ENCODE measurements at places on chromosomes 13 and 19. TPM values are rescaled to one million over a fixed set of nuclear protein-coding genes. Genes with fewer than 3 reads are reported as not detected.

DNA sequence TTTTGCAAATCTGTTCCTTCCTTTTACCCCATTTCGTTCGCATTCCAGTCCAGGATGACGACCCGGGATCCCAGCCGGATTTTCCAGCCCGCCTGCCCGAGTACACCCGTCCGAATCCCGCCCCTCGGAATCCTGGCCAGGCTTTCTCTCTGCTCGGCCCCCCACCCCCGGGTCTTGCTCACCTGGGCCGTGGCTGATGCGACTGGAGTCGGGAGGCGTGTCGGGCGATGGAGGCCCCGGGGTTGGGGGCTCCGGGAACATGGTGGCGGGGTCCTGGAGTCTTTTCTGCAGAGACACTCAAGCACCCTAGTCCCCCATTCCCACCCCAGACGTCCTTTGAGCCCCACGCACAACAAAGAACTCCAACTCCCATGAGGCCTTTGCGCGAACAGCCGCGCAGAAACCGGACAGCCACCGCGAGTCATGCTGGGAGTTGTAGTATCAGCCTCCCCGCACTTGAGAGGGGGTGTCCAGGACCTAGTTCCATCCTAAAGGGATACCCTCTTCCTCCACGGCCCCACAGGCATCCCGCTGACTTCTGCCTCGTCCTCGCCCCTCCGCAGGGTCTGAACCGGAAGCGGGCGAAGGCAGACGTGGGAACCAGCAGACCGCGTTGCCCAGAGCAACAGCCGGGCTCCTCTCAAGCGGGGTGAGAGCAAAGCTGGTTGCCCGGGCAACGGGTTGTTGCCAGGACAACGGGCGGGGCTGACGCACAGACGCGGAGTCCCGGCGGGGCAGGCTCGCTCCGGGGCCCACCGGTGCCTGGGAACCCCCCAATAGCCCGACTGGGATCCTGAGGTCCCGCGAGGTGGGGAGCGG lies 1.1 kb downstream of the SYT5 start:
- no peak for DNase-seq

GRCh38 chr19:8593931-8594330 lies 16.6 kb downstream of the ADAMTS10 start:
- DNase-seq, result no peak

- DNase-seq, result no peak
Measured at GRCh38 chr19:18208098-18208951, 4.5 kb upstream of the RAB3A start.

GRCh38 chr19:5563008-5563431 lies 4.7 kb downstream of the TINCR start:
- DNase-seq, result no peak

- no peak for DNase-seq
Measured at GRCh38 chr13:20984879-20985278, 76.5 kb downstream of the LATS2 start.

DNA sequence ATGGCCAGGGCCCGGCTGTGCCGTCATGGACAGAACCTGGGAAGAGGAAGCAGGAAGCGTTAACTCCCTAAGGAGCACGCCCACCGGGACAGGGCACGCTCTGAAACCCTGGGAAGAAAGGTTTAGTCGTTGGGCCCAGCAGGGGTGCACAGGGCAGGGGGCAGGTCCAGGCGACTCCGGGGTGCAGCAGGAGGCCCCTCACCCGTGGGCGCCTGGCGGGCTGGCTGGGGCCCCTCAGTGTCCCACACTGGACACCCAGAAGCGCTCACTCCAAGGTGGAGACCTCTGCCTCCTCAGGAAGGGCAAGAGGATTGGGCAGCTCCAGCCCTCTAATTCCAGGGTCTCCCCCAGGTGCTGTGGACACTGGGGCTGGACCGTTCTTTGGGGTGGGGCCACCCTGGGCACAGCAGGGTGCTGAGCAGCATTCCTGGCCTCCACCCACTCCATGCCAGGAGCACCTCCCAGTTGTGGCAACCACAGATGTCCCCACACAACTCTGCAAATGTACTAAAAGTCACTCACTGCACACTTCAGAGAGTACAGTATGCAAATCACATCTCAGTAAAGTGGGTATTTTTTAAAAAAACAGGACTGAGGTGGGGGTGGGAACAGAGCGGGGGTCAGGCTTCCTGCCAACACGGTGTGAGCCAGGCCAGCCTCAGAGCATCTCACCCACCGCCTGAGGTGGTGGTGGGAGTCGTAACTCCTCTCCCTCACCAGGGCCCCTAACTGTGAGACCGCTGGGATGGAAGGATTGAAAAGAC lies 35.2 kb downstream of the PIP5K1C start:
- no peak for DNase-seq

GRCh38 chr19:13968383-13968935 lies 16.1 kb downstream of the DCAF15 start:
- no peak for DNase-seq

DNA sequence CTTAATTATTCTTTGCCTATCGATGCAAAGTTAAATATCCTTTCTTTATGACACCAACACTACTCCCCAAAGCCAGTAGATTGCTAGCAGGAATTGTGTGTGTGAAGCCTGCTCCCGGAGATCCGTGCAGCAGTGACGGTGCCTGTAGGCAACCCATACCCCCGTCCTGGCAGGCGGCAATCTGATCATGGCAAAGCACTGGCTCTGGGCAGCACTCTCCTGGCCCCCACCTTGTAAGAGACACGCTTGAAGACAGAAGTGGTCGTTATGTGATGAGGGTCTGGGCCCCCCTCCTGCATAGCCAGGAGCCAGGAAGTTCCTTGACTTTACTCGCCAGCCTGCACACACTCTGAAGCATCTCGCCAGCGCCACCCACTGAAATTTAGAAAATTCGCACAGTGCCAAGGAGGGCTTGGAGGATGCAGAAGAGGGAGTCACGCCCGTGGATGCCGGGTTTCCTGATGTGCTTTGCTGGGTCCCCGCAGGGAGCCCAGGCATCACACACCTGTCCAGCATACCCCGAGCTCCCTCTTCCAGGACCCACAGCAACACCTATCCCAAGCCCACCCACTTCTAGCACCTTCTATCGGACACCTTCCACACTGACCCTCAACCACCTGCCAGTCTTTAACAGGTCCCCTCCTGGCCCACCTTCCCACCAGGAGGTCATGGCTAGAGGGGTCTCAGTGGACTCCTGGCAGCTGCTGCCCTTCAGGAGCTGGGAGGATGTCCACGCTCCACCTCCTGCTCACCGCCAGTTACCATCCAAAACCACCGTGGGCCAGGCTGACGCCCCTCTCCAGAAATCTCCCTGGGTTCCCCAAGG lies 54.5 kb downstream of the CEBPG start:
- DNase-seq, result no peak

DNA sequence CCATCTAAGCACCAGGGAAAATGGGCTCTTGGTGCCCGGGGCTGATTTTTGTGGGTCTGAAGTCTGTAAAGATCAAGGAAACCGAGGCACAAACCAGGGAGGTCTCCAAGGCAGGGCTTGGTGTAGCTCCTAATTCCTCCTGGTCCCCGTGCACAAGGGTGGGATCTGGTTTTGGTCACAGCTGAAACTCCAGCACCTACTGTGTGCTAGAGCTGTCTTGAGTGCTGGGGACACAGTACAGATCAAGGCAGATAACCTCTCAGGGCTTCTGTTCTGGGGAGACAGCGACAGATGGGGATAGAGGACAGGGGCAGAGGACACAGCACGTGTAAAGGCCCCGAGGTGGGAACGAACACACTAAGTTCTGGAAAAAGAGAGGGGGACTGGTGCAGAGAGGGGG lies 37.4 kb downstream of the PTPRS start:
- DNase-seq, result no peak

DNA sequence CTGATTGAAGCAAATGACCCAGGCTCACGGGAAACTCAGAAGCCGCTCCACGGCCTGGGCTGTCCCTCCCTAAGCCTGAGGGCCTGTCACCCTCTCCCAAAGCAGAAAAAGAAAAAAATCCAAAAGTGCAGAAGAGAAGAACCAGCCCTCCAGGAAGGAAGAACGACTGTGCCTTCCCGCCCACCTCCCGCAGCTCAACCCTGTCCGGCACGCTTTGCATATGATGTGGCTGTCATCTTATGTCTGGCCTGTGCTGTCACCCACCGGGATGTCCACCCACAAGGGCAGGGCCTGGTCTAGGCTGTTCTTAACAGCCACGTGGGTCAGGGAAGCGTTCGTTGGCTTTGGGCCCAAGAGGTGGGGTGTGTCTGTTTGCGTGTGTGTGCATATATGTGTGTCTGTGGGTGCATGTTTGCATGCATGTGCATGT lies 13.7 kb downstream of the ZBTB7A start:
- DNase-seq, result no peak

- peak; percentile 40 for DNase-seq
Measured at GRCh38 chr13:98507282-98507797, 69.6 kb downstream of the STK24 start.

DNA sequence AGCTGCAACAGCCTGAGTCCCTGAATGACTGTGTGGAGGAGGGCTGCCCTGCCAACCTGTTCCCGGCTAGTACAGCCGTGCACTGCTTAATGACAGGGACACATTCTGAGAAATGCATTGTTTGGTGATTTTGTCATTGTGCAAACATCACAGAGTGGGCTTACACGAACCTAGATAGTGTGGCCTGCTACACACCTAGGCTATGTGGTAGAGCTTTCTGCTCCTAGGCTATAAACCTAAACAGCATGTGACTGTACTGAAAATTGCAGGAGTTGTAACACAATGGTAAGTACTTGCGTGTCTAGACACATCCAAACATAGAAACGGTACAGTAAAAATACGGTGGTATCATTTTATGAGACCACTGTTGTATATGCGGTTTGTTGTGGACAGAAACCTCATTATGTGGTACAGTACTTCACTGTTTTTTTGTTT lies 35.0 kb downstream of the VASP start:
- no peak for DNase-seq

GRCh38 chr13:44790289-44790688 lies 199.0 kb downstream of the NUFIP1 start:
- DNase-seq, result no peak

ZNF536 gene
- polyA plus RNA-seq, result 3.7 TPM

FXYD3 gene
- polyA plus RNA-seq, result 32.9 TPM

ARL11 gene
- 0.32 TPM for polyA plus RNA-seq

GNA15 gene
- polyA plus RNA-seq, result 2.2 TPM

ZNF823 gene
- polyA plus RNA-seq, result 13.5 TPM

All from left renal pelvis (tissue), 4 donors.